ENCODE measurements at places on chromosomes 2 and 18.

DNA sequence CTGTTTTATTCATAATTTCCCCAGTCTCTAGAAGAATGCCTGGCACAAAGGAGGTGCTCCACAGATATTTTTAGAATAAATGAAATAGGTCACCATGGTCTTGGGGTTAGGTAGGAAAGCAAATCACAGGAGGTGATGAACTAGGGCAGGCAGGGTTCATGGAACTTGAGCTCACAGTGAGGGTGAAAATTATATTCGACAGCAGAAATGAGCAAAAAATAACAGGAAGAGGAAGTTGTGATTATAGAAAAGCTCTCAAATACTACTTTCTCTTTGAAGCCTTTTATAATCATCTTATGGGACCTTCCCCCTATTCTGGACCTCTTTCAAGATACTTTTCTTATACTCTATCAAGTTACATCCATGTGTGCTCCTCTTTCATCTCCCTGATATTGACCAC lies 4.5 kb upstream of the CREB1 start:
- DNase-seq, result no peak

DNA sequence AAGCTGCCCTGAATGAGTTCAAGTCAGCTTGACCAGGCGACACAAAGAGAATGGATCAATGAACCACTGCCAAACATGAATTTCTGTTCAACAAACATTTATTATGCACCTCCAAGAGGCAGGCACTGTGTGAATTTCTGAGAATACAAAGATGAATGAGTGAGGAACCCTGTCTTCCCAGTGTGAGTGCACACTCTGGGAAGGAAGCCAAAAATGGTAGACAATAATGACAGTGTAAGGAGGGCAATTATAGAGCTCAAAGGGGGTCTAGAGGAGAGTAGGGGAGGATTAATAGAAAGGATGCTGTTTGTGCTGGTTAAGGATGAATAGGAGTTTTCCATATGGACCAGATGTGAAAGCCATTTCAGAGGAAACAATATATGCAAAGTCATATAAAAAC lies 213.4 kb downstream of the DCC start:
- DNase-seq, result no peak

- no peak for DNase-seq
Observed at GRCh38 chr2:158270536-158270935, 168.9 kb downstream of the UPP2 start.

GRCh38 chr18:24234850-24235418 lies 96.1 kb downstream of the CABYR start:
- DNase-seq, result no peak

GRCh38 chr18:67199993-67200617 lies 316.4 kb downstream of the DSEL start:
- DNase-seq, result no peak

DNA sequence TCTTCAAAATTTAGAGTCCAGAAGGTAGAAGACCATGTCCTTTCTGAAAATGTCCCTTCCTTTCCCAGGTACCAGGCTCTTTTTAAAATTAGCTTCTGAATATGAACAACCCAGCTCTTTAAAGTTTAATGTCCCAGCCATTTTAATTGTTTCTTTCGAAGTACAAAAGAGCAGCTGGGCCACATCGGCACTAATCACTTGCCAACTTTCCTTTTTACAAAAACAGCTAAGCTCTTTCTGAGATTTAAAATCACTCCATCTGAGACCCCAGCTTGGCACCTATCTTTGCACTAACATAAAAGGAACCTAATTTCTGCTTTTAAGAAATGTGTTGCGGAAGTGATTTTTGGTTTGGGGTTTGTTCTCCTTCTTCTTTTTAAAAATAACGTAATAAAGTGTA lies 2.6 kb downstream of the BOD1L2 start:
- no peak for DNase-seq

Measured in GDM1 (cell line).